Left ventricle myocardium superior (tissue), 1 donor: ENCODE measurements at places on chromosomes 3 and 15. TPM values are rescaled to one million over a fixed set of nuclear protein-coding genes. Genes with fewer than 3 reads are reported as not detected.
A peak's percentile ranks its signal among the peaks of the same experiment; 100 is the strongest.

KY gene
- 20.6 TPM for total RNA-seq

PRRT3 gene
- 0.35 TPM for total RNA-seq

ADGRG7 gene
- not detected for total RNA-seq

NPAP1 gene
- total RNA-seq = not detected

ZIC4 gene
- not detected for total RNA-seq

MESP2 gene
- 0.20 TPM for total RNA-seq

THRB gene
- 23.1 TPM for total RNA-seq

- no peak for DNase-seq
These were observed 128.8 kb downstream of the FRMD5 start for GRCh38 chr15:44066211-44066827.

- DNase-seq = no peak
These were observed 523 bp downstream of the HDAC11 start for GRCh38 chr3:13480340-13481318.

DNA sequence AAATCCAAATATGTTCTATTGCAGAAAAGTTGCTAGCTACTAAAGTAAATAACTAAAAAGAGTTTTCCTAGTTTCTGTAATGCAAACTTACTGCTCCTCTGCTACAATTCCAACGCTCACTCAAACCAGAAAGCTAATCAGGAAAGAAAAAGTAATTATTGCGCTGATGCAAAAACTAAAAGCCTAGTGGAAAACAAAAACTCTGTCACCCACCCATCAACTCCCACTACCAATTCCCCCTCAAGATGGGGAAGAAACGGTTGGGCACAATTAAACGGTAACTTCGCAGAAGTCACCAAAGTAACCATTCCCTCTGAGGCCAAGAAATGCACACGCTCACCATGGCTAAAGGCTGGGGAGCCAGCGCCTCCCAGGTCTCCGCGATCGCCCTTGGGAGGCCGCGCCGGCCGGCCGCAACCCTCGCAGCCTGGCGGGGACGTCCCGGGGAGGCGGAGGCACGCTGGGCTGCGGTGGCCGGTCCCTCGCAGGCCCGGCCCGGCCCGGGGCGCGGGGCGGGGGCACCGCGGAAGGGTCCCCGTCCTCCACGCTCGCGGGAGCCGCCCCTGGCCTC, 684 bp downstream of the SLTM start:
- no peak for DNase-seq

DNA sequence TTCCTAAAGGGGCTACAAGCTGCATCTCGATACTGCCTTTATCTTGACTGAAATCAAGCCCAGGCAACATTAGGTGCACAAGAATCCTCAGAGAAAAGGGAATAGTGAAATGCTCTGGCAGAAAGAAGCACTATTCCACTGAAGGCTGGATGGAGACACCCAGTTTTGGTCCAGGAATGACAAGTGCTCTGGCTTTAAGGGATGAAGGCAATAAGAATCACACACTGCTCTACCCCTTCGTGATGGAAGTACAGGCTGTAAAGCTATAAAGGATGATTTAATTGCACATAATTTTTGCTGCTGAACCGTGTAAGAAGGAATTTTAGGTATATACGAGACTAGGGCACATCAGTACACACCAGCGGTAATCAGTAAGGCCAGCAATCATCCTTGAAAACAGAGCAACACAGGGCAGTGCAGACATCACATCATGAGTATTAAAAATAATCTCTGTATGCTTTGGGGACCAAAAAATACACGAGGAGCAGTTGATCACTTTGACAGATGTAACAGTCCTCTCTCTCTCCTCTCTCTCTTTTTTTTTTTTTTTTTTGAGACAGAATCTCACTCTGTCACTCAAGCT, 414.6 kb upstream of the TBL1XR1 start:
- no peak for DNase-seq

DNA sequence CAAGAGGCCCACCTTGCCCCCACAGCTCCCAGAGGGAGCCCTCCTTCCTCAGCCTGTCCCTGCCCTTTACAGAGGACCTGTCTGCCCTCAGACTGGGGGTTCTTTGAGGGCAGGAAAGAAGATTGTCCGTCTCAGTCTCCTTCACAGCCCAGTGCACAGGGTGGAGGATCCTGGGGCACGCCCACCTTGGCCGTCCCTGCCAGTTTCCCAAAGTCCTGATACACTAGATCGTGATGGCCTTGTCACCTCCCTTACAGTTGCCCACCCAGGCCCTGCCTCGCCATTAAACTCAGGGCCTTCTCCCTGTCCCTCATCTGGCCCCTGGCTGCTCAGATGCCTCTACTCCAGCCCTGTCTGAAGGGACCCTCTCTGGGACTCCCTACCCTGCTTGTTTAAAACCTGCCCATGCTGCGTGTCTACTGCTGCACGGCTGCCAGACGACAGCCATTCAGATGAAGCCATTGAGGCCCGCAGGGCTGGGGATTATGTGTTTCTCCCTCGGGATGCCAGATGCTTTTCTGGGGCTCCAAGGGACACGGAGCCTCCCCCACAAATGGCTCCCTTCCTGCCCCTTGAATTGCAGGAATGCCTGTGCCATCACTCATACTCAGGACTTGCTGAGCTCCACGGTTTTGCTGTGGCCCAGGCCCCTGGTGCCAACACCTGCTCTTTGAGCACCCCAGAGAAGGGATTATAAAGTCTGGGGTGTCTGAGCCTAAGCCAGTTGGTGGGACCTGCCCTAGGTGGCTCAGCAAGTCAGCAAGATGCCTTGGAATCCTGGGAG, 27.8 kb downstream of the ACSBG1 start:
- no peak for DNase-seq

GRCh38 chr3:13896473-13897154, 16.7 kb upstream of the WNT7A start:
- no peak for DNase-seq

GRCh38 chr15:90337256-90337655, 14.8 kb upstream of the ZNF774 start:
- DNase-seq = no peak

DNA sequence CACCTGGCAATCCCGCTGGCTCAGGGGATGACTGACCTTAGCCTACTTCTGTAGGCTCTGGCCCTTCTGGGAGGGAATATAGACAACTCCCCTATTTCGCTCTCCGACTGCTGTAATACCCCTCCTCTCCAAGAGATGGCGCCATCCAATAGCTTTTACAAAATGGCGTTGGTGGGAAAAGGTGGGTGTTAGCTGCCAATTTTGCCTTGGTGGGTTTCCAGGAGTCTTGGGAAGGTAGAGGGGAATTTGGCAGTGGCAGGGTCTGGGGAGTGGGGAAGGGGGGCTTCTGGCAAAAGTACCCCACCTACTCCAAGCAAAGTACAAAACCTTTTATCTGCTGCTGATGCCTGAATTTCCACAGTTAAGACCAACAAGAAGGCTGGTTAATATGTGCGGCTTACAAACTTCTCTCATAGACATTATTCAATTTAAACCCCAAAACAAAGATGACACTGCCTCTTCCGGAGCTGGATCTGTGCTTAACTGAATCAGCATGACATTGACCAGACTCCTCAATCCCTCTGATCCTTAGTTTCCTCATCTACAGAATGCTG, 62.1 kb downstream of the RASGRF1 start:
- DNase-seq = no peak

DNA sequence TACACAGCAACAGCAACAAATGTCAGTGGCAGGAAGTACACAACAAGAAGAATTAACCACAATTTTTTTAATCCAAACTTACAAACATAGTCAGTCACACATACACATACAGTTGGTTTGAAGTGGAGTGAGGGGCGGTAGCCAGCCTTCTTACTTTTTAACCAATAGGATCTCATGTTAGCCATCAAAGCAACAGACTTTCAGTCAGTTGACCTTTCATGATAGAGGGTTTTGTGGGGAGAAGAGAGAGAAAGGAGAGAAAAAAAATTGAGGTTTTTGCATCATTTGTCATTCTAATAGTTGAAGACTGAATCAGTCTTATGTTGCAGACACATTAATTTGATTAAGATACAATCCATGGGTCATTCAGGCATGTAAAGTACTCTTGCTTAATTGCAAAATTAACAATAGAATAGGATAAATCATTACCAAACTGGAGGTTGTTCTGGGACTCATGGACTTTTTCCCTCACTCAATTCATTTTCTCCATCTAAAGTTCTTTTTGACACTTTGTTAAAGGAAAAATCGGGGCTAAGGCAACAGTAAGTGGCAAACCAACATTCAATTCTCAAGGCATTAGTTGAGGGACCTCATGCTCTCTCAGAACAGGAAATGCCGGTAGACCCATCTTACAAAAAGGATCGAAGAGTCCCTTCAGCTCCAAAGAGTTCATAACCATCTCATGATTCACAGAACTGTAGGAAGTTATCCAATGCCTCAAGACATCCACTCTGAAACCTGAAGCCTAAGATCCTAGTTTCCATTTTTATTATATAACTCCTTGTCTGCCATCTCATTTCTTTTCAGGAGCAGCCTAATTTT, 159.5 kb upstream of the LPP start:
- no peak for DNase-seq

DNA sequence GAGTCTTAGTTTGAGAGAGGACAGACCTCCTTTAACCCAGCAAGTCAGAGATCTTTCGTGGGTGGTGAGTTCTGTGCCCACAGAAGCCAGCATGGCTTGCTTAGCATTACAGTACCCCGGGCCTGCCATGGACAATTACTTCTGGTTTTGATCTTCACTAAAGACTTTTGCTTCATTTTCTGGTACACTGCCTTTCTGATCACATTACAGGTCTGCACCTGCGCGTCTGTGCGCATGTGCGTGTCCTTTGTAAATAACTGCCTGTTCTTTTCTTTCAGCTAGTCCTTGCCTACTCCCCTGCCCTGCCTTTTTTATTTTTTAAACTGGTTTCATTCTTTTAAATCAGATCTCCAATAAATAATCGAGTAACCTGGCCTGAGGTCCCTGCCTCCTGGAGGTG, 57.1 kb upstream of the CMTM8 start:
- no peak for DNase-seq

- DNase-seq = no peak
These were observed 22.5 kb downstream of the CDCP1 start for GRCh38 chr3:45123581-45124269.

- DNase-seq = peak; percentile 68
These were observed 10.3 kb downstream of the TIMP4 start for GRCh38 chr3:12148183-12148940.

GRCh38 chr15:80779658-80780415, 667 bp downstream of the CEMIP start:
- peak; percentile 30 for DNase-seq

DNA sequence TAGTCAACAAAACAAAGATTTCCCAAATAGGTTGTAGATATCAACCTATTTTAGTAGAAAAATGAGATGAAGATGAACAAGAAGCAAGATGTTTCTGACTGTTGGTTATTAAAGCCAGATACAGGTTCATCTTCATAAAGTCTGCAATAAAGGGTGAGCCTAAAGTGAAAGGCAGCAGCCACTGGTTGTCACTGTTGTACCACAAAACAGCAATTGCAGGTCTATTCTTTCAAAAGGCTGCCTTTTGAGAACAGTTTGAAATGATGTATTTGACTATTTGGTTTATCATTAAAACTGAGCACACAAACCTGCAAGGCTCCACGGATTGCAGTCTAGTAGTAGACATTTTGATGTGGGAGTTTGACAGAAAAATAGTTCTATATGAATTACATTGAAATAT, 543.4 kb downstream of the GBE1 start:
- no peak for DNase-seq

- no peak for DNase-seq
These were observed 11.5 kb downstream of the TM6SF1 start for GRCh38 chr15:83118968-83119367.

GRCh38 chr15:64809649-64810496, 15.6 kb downstream of the PIF1 start:
- peak; percentile 88 for DNase-seq

DNA sequence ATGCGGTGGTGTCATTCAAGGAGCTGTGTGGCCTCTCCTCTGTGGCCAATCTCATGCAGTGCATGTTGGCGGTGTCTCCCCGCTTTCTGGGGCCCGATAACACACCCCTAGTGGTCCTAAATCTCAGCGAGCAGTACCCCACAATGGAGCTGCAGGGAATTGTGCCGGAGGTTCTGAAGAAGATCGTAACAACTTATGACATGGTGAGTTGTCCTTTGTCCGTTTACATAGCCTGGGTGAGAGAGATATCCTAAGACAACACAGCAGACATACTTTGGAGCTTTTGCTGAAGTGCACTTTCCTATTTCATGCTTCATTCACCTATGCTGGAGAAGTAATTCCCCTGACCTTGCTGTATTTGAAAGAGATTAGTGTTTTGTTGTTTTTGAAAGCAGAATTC, 130.0 kb downstream of the PLCL2 start:
- no peak for DNase-seq

DNA sequence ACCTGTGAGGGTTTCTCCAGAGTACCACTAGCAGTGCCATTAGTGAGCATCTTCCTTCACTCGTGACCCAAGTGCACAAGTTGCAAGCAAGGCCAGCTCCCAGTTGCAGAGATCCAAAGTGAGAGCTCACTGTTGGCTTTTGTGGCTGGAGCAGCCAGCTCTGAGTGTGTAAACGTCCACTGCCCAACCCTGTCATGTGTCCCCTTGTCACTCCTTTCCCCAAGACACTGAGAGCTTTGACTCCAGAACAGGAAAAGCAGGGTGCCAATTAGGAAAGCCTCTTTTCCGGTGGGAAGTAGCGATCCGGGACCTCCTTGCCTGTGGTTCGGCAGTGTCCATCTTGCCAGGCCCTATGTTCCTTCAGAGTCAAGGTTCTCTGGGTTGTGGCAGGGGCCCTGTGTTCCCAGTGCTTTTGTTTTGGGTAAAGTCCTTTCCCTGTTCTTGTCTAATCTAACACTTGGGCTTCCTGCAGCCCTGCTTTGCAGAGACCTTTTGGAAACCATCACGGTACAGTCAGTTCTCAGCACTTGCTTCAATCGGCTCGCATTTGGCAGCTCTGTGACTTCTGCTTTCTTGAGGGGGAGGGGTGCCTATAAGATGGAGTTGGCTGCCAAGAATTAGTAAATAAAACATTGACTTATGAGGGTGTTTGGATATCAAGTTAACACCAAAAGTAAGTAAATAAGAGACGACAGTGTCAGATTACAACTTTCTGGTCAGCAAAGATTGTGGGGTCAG, 90.5 kb downstream of the DNASE1L3 start:
- peak; percentile 43 for DNase-seq

DNA sequence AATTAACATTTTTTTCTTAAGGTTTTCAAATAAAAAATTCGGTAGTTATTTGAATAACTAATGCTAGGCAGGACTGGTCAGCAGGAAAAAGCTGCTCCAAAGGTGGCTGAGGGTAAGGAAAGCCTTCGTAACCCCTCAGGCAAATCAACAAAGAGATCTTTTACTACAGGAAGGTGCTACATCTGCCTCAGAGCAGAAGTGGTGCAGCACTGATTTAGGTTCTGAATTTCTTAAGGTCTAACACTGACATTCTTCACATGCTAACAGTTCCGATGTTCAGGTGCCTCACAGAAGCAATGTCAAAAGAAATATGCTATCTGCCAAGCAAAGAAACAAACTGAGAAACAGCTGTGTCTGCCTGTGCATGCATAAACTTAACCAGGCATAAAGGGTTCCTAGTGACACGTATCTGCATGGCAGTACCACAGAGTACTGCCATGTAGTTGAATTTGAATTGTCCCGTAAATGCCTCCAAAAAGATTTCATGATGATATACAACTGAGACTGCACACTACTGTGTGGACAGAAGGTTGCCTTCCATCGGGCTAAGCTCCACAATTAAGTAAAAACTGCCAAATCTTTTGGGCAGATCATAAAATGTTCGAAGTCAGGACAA, 275.0 kb upstream of the NSMCE3 start:
- DNase-seq = no peak

- DNase-seq = no peak
These were observed 333.0 kb downstream of the SHQ1 start for GRCh38 chr3:72515281-72515680.

- DNase-seq = no peak
These were observed 293.3 kb upstream of the CNTN4 start for GRCh38 chr3:1805331-1805730.
